ENCODE measurements at places on chromosomes 1 and 21.

DNA sequence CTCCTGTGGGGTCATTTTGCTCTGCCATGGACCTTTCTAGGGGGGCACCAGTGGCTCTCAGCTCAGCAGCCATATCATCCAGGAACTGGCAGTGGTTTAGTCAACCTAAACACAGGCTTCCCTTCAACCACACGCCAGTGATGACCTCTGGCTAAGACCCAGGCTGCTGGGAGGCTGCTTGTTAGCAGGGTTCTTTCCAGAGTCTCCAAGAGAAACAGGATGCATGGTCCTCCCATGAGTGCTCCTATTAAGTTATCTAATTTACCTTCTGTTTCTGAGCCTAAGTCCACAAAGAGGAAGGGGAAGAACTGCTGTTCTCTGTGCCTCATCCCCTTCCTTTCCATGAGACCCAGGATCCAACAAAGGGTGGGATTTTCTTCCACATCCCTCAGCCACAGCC lies 137.3 kb upstream of the PLXNA2 start:
- DNase-seq: no peak

DNA sequence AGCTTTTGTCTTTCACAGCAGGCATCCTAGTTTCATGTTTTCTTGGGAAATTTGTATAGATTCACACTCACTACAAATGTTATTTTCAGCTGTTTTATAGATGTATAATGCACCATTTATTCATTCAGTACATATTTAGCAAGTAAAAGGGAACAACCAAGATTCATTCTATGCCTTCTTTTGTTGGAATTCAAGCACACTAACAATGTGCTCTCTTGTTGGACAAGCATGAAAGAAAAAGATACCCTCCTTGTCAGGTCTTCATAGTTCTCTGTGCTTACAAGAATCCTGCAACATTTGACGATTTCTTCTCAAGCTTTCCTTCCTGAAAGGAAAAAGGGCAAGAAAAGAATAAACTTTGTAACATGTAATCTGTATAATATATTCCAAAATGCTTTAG lies 456.0 kb downstream of the USP25 start:
- DNase-seq: no peak

- no peak for DNase-seq
Measured at GRCh38 chr1:188689542-188689941, 1788.1 kb downstream of the BRINP3 start.

DNA sequence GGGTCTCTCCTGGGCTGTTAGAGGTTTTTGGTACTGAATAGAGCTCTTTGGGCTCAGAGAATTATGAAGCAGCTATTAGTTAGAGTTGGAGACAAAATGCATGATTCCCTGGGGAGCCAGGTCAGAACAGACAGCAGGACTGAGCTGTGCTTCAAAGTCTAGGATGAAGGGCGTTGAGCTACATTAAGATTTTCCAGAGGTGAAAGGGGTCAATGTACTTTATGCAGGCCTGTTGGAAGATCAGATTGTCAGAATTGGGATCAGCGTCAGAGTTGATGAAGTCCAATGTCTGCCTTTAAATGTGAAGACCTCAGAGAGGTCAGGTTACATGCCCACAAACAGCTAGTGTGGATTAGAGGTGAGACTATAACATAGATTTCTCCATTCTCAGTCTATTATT lies 53.8 kb downstream of the RGS5 start:
- no peak for DNase-seq

DNA sequence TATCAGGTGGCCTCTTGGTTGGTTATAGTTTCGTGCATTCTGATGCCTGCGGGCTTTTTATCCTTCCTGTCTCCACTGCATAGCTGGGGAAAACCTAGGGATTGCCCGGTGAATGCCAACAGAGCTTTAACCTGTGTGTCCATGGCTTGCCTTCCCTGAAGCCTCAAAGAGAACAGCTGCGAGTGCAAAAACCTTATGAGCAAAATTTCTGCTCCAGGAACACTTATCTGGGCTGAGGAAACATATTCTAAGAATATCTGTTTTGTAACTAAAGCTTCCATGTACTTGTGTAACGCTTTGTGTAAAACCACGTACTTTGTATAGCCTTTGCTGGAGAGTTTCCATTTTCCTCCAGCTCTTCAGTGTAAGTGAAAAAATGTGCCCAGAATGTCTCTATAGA lies 7.2 kb downstream of the CNST start:
- DNase-seq: peak; percentile 45

DNA sequence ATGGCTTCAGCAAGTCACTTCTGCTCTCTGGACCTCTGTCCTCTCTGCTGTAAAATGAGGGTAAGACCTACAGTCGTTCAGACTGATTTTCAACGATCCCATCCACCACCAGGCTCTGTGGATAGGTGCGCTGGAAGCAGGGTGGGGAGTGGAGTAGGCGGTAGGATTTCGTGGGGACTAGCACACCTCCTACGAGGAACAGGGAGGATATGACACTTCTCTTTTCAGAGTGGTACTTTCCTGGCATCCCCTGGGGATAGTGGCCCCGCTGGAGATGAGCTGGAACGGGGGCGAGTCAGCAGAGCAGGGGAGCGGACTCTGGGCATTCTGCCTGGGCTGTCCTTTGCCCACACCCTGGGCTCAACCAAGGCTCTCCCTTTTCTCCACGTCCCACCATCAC lies 17.7 kb downstream of the ETNK2 start:
- DNase-seq: no peak

GRCh38 chr21:41147096-41147978 lies 20.6 kb upstream of the BACE2 start:
- DNase-seq: peak; percentile 25

GRCh38 chr1:220906561-220907334 lies 27.5 kb downstream of the HLX start:
- DNase-seq: no peak
